ENCODE measurements at places on chromosomes 13 and 19. TPM values are rescaled to one million over a fixed set of nuclear protein-coding genes. Genes with fewer than 3 reads are reported as not detected.

The OVOL3 gene
- total RNA-seq: not detected

DNA sequence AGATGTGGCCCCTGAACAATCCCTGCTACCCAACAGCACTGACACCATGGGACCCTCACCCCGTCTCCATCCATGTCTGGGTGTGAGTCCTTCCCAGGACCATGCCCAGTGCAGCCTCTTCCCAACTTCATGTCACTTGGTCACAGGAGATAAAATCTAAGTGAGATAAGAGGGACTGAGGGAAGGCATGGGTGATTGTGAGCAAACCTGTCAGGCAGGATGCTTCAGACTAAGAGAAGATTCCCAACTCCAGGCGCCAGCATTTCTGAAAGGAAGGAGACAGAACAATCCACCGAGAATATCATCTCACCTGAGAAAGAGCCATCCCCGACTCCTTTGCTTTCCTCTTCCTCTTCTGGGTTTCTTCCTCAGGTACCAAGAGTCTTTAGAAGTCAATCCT is 7.5 kb downstream of the ZNF320 start:
- DNase-seq: no peak

The KL gene
- total RNA-seq: 4.0 TPM

DNA sequence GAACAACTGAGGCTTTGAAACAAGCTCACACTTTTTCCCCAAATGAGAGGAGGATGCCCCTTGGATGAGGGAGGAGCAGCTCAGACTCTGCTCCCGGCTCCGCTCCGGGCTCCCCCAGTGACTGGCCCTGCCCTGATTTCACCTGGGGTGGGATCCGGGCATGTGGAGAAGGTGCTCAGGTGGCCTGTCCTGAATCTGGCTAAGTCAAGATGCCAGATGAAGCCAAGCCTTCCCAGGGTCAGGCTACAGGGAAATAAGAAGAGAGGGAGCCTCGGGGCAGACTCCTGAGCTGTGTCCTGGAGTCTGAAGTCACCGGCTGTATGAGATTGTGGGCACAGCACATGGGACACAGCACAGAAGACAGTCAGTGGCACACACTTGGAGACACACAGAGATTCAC is 10.3 kb downstream of the CEACAM5 start:
- no peak for DNase-seq

The MCF2L gene
- total RNA-seq: 6.6 TPM

- DNase-seq: no peak
Observed at GRCh38 chr19:54530866-54531265, 28.2 kb downstream of the LAIR2 start.

GRCh38 chr13:78649997-78650716 is 8.8 kb downstream of the OBI1 start:
- DNase-seq: no peak

GRCh38 chr19:43569657-43570056 is 5.7 kb downstream of the XRCC1 start:
- no peak for DNase-seq

DNA sequence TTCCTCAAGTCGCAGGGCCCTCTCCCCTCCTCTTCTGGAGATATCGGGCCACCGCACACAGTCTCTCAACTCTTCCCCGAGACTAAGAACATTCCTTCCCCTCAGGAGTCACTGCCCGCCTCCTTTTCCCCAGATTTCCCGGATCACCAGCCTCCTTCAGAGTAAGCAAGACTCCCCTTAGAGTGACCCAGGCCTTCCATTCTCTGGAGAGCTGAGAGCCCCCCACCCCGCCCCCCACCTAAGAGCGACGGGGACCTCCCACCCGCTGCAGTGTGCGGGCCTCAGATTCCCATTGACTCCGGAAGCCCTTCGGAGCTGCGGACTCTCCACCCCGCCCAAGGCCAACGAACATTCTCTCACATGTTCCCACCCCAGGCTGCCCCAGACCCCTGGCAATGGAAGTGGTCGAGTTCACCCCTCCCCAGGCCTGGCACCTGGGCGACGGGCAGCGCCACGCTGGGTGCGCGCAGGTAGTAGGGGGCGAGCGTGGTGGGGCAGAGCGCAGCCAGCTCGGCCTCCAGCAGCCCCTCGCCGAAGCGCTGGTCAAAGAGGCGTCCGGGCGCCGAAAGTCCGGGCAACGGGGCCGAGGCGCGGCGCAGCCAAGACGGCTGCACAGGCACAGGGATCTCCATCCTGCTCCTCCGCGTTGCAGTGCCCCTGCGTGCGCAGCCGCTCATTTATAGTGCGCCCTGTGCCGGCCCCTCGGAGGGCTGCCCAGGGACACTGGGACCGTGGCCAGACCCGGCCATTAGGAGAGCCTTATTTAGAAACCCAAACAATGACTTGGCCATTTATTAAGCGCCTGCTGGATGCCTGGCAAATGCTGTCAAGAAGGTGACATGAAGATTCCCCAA is at the start of gene HSPB6:
HSPB6 (minus strand) TSS at position 653 of the 854 bp plus-strand sequence; CDS start at position 632, 21 bp downstream.
- DNase-seq: peak; percentile 84

The VPS36 gene
- total RNA-seq: 53.5 TPM

DNA sequence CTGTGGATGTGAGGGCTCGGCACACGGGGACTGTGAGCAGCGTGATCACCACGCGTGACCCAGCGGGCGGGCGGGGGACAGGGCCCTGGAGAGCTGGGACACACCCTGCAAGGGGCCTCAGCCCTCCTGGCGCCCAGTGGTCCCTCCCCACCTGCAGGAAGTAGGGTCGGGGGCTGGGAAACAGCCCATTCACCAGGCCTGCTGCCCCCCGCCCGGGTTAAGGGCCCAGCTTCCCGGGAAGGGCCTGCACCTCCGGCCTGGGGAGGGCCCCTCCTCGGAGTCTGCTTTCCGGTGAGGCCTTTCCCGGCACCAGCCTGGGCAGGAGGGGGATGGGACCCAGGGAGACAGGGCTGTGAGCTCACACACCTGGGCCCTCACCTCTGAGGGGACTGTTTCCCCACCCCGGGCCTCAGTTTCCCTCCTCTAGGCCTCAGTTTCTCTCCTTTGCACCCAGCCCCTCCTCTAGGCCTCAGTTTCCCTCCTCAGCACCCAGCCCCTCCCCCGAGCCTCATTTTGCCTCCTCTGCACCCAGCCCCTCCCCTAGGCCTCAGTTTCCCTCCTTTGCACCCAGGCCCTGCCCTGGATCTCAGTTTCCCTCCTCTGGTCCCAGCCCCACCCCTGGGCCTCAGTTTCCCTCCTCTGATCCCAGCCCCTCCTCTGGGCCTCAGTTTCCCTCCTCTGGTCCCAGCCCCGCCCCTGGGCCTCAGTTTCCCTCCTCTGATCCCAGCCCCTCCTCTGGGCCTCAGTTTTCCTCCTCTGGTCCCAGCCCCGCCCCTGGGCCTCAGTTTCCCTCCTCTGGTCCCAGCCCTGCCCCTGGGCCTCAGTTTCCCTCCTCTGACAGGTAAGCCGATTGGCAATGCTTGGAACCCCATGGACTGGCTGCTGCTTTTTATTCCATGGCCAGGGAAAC is 1.9 kb upstream of the MADCAM1 start:
- peak; percentile 79 for DNase-seq

DNA sequence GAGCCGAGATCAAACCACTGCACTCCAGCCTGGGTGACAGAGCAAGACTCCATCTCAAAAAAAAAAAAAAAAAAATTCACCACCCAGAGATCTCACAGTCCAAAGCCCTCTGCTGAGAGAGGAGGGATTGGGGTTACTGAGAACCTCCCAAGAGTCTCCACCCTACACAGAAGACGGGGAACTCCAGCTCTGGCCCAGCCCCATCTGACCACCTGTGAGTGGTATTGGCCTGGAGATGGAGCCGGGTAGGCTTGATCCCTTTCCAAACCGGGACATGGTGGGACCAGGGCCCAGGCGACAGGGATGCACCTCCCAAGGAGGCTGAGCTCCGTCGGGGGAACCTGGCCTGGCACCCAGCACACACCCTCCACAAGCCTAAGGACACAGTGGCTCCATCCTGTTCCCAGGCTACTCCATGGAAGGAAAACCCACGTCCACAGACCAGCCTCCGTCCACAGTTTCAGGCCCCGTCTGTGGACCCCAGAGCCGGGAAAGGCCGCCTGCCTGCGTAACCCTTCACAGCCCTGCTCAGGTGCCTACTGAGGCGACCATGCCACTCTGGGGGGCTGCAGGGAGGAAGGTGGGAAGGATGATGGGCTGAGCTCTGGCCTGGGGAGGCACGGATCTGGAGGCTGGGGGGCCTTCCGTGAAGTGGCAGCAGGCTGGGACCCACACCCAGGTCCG is 1.8 kb downstream of the TMEM259 start:
- DNase-seq: peak; percentile 78

GRCh38 chr13:54682184-54682583 is 1653.6 kb downstream of the OLFM4 start:
- no peak for DNase-seq

DNA sequence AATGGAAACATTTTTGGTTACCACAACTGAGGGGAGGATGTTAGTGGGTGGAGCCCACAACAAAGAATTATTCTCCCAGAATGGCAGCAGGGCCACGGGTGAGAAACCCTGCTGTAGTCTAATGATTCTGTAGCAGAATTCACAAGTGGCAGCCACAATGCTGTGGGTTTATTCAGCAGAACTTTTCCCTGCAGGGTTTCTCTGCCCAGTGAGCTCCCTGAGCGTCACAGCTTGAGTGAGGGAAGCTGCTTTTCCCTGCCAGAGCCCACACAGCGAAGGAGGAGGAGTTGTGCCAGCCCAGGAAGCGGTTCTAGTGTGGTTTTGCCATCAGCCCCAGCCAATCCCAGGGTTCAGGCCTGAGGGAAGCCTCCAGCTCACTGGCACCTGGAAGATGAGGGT is 4.4 kb downstream of the ATP12A start:
- no peak for DNase-seq

DNA sequence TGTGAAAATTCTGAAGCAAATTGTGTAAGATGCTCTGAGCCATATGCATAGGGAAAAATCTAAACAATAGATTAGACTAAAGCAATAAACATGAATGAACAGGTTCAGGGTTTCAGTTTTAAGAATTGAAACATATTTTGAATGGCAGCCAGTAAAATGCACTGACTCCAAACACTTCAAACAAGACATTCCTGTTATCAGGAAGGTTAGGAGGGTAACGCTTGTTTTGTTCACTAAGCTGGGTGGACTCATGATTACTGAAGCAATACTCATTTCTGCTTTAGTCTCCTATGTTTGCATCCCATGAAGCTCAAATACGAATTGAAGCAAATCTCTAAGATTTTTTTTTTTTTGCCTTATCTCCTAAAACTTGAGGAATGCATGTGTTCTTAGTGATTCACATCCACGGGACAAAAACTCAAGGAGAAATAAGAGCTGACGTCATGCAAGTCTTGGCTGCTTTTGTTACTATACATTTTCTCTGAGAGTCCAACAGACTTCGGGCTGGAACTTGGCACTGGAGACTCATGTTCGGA is 29.1 kb upstream of the IGFL4 start:
- no peak for DNase-seq

The CEACAM16 gene
- total RNA-seq: not detected

DNA sequence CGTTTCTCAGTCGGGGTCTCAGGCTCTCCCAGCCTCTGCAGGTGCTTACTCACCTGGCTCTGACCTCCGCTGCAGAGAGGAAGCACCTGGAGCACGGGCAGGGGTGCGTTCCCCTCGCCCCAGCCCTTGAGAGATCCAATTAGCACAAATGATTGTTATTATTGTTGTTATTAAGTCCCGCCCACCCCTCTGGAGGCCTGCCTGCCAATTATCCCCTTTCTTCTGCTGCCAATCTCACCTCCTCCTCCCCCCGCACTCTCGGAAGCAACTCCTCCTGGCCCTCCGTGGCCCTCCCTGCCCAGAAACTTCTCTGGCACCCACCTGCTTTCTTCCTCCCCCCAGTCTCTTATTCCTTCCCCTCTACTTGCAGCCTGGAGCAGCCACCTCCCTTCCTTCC is 8.8 kb downstream of the ZNF787 start:
- no peak for DNase-seq

- no peak for DNase-seq
Observed at GRCh38 chr19:55193481-55193880, 13.4 kb upstream of the SYT5 start.

GRCh38 chr13:21427741-21428140 is 31.4 kb downstream of the ZDHHC20 start:
- DNase-seq: no peak

The KIR3DL2 gene
- total RNA-seq: 1.5 TPM

The GDF15 gene
- total RNA-seq: 34.3 TPM

GRCh38 chr19:52451241-52451640 is 2.1 kb upstream of the ZNF578 start:
- DNase-seq: no peak

- DNase-seq: peak; percentile 83
Observed at GRCh38 chr13:33610438-33611120, 207.4 kb upstream of the RFC3 start.

- no peak for DNase-seq
Observed at GRCh38 chr19:43462785-43463380, 2.5 kb downstream of the LYPD3 start.

GRCh38 chr19:6064336-6065073 is 45.8 kb downstream of the RFX2 start:
- DNase-seq: no peak

- DNase-seq: no peak
Observed at GRCh38 chr19:53849237-53849676, 18.4 kb upstream of the MYADM start.

The GNA15 gene
- 14.7 TPM for total RNA-seq

The TMEM238 gene
- 4.0 TPM for total RNA-seq

- peak; percentile 47 for DNase-seq
Observed at GRCh38 chr19:30113186-30113585, 171.1 kb downstream of the URI1 start.

- DNase-seq: no peak
Observed at GRCh38 chr13:94860981-94861407, 148.6 kb upstream of the SOX21 start.

The SYNE4 gene
- total RNA-seq: 1.0 TPM

All from spleen (tissue), 13 donors.